ENCODE measurements at places on chromosomes 3 and 15. TPM values are rescaled to one million over a fixed set of nuclear protein-coding genes. Genes with fewer than 3 reads are reported as not detected.

Gene MKRN2
- total RNA-seq, result 22.5 TPM

DNA sequence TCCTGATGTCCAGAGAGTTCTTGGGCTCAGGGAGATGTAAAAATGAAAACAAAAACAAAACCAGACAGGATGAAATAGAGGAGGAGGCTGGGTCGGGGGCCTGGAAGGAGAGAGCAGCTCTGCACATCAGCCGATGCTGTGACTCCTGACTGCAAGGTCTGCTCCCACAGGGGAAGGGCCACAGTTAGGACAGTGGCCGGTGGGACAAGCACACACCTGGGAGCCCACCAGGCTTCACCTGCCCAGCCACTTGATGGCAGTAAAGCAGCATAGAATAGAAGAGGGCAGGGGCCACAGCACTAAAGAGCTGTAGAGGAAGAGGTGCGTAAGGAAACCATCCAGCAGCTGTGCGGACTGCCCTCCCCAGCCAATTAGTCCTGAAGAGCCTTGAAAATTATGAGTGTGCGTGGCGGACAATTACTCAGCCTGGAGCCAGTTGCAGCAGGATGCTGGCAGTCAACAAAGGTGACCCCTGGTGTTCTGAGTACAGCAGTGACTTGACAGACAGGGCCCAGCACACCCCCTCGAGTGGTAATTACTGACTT is 29.8 kb downstream of the ALS2CL start:
- no peak for DNase-seq

Gene BSN
- total RNA-seq, result 0.75 TPM

Gene IQCF5
- not detected for total RNA-seq

- no peak for DNase-seq
Observed at GRCh38 chr15:49621401-49621811, 558 bp downstream of the DTWD1 start.

DNA sequence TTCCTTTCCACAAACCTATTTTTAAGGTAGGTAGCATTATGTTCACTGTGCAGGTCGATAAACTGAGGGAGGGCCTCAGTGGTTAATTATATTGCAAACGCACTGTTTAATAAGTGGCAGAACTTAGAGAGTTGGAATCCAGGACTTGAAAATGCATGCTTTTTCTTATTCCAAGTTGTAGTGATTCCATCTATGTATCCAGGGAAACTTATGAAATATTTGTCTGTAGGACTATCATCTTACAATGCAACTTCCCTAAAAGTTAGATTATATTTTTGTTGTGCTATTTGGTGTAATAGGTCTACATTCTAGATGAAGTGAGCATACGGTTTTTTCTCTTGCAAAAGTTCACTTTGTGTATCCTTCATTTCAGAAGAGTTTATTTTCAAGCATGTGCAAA is 419.5 kb downstream of the NAALADL2 start:
- no peak for DNase-seq

Gene GREM1
- 35.5 TPM for total RNA-seq

DNA sequence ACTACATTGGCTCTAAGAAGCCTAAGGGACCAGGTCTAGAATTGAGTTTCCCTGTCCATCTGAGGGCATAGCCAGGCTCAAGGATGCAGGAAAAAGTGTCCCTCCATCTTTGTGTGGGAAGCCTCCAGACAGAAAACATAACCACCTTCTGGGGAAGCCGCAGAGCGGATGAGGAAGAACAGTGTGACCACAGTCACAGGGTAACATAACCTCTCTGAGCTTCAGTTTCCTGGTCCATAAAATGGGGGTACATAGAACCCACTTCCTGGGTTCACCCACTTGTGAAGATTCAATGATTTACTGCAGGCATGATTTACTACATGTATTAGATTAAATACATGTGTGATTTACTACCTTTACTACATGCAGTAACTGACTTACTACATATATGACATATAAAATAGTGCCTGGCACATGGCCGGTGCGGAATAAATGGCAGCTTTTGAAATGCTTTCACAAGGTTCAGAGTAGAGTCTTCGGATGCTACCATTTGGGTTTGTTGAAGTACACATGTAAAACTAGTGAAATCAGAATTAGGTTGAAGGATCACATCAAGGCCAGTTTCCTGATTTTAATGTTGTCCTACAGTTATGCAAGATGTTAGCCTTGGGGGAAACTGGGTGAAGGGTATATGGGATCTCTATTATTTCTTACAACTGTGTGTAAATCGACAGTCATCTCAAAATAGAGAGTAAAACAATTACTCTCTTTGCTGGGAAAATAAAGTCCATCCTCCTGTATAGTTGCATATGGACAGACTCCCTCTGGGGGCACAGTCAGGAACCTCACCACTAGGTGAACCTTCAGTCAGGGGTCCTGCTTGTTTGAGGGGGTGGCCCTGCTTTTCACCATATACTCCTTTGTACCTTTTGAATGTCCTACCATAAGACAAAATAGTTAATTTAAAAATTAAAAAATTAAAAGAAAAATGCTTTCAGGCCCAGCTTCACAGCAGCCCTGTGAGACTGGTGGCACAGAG is 86.0 kb downstream of the SEMA5B start:
- DNase-seq, result no peak

Gene CD200
- 45.3 TPM for total RNA-seq

DNA sequence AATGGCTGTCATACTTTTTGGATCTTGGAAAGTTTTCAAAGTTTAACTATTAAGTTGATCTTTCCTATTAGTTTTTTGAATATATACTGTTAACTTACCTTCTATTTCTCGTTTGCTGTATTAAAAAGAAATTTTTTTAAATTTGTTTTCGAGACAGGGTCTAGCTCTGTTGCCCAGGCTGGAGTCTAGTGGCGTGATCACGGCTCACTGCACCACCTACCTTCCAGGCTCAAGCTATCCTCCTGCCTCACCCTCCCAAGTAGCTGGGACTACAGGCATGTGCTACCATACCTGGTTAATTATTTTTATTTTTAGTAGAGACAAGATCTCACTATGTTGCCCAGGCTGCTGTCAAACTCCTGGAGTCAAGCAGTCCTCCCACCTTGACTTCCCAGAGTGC is 4.6 kb downstream of the KNL1 start:
- DNase-seq, result no peak

- no peak for DNase-seq
Observed at GRCh38 chr3:183514021-183514420, 41.5 kb downstream of the KLHL6 start.

Measured in aorta (tissue), 5 donors.